IPS DF 6.9 (cell line): ENCODE measurements at places on chromosomes 1 and 21.

DNA sequence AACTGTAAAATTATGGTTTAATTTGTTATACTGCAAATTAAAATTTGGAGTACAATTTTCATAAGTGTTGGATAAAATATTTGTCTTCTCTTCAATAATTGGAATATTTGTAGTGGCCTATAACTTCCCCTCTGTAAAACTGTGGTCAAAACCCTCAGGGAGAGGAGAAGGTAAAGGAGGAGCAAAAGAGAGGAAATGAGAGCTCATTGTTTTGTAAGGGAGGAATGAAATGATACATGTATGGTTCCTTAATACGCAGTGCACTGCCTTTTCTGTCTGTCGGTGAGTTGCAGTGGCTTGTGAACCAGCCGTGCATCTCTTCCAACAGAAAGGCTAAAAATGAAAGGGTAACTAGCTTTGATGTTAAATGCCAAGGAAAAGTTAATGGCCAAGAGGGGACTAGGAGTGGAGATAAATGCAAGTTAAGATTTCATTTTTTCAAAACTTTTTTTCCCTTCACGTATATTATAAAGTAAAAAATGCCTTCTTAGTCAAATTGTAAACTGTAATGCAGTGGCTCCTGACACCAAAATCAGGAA is 26.4 kb downstream of the LRRC8D start:
- no peak for DNase-seq

DNA sequence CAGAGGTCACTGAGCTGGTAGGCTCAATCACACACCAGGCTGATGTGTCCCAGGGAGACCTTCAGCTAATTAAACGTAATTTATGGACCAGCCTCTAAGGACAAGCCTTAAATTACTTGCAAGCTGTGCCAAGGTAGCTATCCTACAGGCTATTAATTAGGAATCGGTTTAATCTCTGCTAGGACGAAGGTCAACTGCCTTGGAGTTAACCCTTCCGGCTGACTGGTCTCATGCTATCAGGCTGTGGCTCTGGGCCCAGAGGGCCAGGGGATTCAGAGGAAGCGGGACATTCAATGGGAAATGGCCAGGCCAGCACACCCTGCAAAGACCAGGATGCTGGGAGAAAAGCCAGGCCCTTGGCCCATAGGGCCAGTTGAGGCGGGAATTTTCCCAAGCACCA is 19.0 kb downstream of the DHRS3 start:
- DNase-seq, result no peak

DNA sequence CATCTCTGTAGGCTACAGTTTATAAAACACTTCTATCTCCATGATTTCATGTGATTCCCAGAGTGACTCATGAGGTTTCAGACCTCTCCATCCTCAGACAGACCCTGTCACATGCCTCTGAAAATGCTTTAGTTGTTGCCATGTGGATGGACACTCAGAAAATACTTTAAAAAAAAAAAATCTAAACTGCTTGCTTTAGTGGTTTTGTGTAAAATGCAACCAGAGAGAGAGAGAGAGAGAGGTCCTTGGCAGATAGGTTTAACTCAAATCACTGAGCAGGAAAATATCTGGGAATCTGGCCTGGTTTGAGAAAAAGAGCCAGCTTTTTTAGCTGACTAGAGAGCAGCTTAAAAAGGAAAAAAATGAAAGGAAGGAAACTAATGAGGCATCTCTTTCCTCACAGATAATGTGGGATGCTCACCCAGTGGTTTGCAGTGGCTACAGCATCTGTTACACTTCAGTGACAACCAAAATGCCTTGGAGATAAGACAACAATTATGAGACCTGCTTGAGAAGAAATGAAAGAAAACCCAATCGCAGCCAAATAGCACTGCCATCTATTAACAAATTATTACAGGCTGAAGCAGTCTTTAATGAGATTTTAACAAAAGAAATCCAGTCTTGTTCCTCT is 54.6 kb upstream of the SYT14 start:
- DNase-seq, result no peak

DNA sequence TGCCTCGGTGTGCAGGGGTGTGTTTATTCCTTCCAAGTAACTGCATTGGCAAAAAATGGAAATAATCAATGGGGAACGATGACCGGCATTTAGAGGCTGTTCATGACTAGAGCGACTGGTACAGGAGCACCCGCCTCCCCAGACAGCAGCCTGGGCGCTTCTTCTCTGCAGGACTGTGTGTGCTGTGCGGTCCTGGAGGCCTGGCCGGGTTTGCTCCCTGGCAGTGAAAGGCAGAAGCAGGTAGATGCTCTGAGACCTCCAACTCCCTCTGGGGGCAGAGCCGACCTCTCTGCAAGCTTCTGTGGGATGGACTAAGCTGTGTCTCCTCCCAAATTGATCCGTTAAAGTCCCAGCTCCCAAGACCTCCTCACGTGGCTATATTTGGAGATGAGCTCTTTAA is 59.2 kb upstream of the ACTRT2 start:
- DNase-seq, result no peak

GRCh38 chr21:27114111-27114510 is 147.2 kb upstream of the ADAMTS5 start:
- no peak for DNase-seq

- DNase-seq, result no peak
Measured at GRCh38 chr1:40273547-40274166, 15.6 kb downstream of the ZMPSTE24 start.

GRCh38 chr1:12511128-12511484 is 106.9 kb downstream of the DHRS3 start:
- no peak for DNase-seq

DNA sequence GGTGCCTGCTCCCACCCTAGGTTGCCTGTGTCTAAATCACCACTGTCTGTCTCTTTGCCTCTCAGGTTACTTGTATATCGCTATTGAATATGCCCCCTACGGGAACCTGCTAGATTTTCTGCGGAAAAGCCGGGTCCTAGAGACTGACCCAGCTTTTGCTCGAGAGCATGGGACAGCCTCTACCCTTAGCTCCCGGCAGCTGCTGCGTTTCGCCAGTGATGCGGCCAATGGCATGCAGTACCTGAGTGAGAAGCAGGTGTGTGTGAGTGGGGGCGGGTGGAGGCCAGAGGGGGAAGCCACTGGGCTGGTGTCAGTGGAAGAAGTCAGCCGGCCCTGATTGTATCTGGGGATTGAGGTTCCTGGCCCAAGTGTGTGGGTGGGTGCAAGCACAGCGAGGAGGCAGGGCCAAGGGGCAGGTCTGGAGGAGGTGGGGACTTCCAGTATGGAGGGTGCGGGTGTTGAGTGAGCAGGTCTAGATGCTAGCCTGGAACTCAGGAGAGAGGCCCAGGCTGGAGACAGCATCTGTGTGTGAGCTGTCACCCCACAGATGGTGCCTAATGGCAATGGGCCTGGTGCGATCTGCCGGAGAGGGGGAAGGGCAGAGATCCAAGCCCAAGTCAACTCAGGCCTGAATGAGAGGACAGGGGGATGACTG is 17.2 kb downstream of the TIE1 start:
- DNase-seq, result no peak

- no peak for DNase-seq
Measured at GRCh38 chr1:25564777-25565574, 21.6 kb downstream of the LDLRAP1 start.

GRCh38 chr1:15744122-15744679 is 1.9 kb downstream of the TMEM82 start:
- DNase-seq, result no peak

- no peak for DNase-seq
Measured at GRCh38 chr1:240687820-240688219, 75.9 kb upstream of the GREM2 start.

GRCh38 chr1:2060072-2060471 is 9.9 kb downstream of the PRKCZ start:
- no peak for DNase-seq

DNA sequence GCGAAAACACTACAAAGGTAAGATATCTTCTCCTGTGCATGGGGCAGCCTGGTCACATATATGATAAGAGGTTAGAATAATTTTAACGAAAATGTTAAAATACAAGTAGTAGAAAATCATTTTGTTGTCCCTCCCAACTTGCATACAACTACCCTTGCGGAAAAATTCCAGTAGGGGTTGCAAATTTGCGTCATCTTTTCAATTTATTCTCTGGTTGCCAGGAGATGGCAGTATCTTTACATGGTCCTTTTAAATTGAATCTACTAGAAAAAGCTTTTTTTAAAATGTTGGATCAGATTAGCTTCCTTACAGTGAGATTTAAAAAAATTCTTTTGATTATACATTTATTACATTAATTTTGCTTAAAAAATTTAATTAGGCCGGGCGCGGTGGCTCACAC is 10.9 kb downstream of the S100PBP start:
- DNase-seq, result no peak

DNA sequence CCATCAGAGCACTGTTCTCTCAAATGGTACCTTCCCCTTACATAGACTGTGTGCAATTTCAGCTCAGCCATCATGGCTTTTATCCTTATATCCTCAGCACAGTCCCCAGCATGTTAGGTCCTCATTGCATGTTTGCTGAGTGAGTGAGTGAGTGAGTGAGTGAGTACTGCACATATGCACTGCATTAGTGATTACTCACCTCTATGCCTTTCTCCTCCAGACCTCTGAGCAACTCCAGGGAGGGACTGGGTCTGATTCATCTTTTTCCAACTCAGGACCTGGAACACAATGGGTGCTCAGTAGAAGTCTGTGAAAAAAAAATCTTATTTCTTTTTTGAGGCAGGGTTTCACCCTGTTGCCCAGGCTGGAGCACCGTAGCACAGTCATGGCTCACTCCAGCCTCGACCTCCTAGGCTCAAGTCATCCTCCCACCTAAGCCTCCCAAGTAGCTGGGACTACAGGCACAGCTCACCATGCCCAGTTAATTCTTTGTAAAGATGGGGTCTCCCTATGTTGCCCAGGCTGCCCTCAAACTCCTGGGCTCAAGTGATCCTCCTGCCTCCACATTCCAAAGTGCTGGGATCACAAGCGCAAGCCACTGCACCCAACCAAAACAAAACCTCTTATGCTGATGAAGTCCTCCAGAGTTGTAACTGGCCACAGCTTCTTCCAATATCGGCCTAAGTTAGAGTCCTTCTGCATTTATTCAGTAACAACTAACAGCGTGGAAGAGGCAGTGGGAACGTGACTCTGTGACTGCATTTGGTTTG is 23.7 kb downstream of the RNU5D-1 start:
- no peak for DNase-seq

DNA sequence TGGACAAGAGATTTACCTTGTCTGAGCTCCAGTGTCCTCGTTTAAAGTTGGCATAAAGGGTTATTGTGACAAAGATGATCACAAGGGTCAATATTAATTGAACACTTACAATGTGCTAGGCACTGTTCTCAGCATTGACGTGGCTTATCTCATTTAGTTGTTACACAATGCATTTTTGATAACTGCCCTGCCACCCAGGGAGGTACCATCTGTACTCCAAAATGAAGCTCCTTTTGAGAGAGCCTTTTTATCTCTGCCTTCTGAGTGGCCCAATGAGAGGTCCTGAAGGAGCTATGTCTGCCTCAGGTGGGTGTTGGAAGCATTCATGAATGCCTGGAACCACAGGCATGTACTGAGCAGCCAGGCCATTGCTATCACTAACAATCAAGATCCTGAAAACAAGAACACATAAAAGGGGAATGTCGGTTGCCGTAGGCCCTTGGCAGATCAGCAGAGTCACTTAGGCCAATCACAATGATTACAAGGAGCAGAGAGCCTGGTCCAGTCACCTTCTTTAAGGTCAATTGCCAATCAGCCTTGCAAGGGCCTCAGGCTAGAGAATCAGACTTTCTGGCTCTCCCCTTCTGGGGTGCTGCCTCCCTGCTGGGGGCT is 78.5 kb downstream of the NMNAT2 start:
- no peak for DNase-seq
